NCI-H2081 treated with DMSO at 0.1 percent for 48 hours (cell line): ENCODE measurements at places on chromosomes 4 and X.

GRCh38 chr4:948101-948935 is 16.1 kb downstream of the TMEM175 start:
- DNase-seq = no peak

- no peak for DNase-seq
These were observed 508.6 kb downstream of the RAB28 start for GRCh38 chr4:12975511-12975910.

GRCh38 chr4:30641345-30641744 is 78.8 kb upstream of the PCDH7 start:
- no peak for DNase-seq

GRCh38 chrX:111519215-111519614 is 7.8 kb downstream of the SERTM2 start:
- DNase-seq = no peak

- no peak for DNase-seq
These were observed 18.2 kb downstream of the RGS12 start for GRCh38 chr4:3311095-3311372.

DNA sequence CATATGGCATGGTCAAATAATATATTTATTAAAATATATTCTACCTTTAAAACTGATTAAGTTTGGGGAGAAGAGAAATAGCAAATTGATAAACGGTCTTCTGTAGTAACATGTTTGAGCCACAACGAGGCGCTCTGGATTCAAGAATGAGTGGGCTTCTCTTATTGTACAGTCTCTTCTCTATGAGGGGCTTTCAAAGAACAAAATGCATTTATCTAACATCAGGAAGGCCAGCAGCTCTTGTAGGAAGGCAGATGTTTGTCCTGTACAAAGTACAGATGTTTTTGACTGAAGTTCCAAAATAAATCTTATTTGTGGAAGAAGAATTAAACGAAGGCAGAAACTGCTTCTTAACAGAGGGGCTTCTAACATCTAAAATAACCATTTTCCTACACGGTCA is 153.6 kb downstream of the RASL11B start:
- DNase-seq = peak; percentile 26
